Body of pancreas (tissue), 4 donors: ENCODE measurements at places on chromosomes 7 and 10.

DNA sequence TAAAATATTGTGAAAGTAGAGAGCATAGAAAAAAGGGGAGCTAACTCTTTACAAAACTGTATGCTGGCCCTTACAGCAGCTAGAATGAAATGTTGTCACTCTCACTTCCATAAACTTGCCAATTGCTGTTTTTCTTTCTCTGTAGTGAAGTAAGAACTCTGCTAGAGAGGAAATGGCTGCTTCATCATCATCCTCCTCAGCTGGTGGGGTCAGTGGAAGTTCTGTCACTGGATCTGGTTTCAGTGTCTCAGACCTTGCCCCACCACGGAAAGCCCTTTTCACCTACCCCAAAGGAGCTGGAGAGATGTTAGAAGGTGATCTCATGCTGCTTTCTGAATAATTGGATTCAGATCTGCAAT, 7.6 kb upstream of the ASCC1 start:
- H3K4me1 ChIP-seq = peaks cover 80% of the 10 kb centered on the region
- peak overlapping the region; percentile 50 for H3K27ac ChIP-seq
- no peak for DNase-seq
- peaks cover 6% of the 10 kb centered on the region for H3K36me3 ChIP-seq
- H3K27me3 ChIP-seq = no peaks in the 10 kb centered on the region
- H3K4me3 ChIP-seq = no peak overlapping the region

GRCh38 chr7:127154101-127154500, 98.6 kb downstream of the GRM8 start:
- no peaks in the 10 kb centered on the region for H3K4me1 ChIP-seq
- no peak overlapping the region for H3K4me3 ChIP-seq
- no peaks in the 10 kb centered on the region for H3K27me3 ChIP-seq
- DNase-seq = no peak

DNA sequence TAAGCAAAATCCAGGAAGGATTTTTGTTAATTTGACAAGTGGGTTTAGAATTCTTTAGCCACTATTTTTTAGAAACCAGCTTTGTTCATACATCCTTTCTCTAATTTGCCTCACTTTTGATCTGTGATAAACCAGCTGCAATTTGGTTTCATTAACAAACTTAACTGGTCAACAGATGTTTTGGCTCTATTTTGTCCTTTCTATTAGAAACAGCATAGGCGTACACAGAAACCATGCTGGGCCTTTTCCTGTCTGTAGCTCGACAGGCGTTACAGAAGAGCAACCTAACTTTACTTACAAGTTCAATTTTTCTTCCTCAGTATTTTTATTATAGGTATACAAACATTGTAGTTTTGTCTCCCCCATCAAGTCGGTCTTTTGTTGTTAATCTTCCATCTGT, 28.2 kb downstream of the KAT6B start:
- peaks cover 53% of the 10 kb centered on the region for H3K4me1 ChIP-seq
- H3K27ac ChIP-seq = peak overlapping the region; percentile 65
- H3K36me3 ChIP-seq = no peaks in the 10 kb centered on the region
- H3K27me3 ChIP-seq = no peaks in the 10 kb centered on the region
- no peak overlapping the region for H3K4me3 ChIP-seq

- no peaks in the 10 kb centered on the region for H3K36me3 ChIP-seq
- no peak overlapping the region for H3K27ac ChIP-seq
- DNase-seq = no peak
- no peaks in the 10 kb centered on the region for H3K27me3 ChIP-seq
- H3K4me3 ChIP-seq = no peak overlapping the region
Measured at GRCh38 chr7:158386355-158386618, 201.3 kb downstream of the PTPRN2 start.

DNA sequence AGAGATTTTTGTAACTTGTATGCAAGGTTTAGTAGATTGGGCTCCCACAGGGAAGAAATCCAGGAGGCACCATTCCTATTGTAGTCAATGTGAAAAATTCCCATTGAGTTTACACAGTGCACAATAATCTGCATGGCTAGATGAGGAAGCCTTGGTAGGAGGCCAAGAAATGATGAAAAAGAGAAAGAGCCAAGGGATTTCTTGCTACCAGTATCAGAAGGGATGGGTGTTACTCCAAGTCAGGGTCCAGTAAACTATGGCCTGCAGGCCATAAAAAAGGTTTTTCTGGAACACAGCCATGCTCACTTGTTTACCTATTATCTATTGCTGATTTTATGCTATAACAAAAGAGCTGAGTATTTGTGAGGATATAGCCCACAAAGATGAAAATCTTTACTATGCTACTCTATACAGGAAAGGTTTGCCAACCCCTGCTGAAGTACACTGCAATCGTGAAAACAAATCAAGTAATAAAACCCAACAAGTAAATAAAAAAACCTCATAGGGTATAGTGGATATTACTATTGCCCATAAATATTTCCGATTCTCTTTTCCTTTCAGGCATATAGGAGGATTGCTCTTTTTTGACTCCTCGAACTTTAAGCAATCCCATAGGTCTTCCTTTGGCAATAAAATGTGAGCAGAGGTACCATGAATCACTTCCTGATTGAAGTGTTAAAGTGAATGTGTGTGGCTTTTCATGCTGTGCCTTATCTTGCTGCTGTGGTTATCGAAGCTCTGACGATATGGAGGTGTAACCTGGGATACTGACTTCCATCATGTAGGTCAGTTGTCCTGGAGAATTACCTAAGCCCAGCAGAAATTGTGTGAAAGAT, 256.3 kb upstream of the MAGI2 start:
- no peak for DNase-seq
- no peaks in the 10 kb centered on the region for H3K36me3 ChIP-seq
- no peak overlapping the region for H3K27ac ChIP-seq
- no peaks in the 10 kb centered on the region for H3K27me3 ChIP-seq
- H3K4me3 ChIP-seq = no peak overlapping the region

DNA sequence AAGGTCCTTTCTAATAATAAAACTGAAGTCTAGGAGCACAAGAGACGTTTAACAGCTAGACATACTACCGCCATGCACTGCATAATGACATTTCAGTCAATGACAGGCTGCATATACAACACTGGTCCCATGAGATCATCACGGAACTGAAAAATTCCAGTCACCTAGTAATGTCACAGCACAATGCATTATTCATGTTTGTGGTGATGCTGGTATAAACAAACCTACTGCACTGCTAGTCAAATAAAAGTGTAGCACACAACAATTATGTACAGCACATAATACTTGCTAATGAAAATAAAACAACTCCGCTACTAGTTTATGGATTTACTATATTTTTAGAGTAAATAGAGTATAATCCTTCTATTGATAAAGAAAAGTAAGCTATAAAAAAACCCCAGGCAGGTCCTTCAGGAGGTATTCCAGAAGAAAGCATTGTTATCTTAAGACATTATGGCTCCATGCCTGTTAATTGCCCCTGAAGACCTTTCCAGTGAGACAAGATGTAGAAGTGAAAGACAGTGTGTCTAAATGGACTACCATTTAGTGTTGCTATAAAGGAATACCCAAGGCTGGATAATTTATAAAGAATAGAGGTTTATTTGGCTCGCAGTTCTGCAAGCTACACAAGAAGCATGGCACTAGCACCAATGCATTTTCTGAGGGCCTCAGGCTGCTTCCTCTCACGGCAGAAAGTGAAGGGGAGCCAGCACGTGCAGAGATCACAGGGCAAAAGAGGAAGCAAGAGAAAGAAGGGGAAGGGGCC, 47.1 kb downstream of the HIBADH start:
- H3K36me3 ChIP-seq = no peaks in the 10 kb centered on the region
- H3K27me3 ChIP-seq = no peaks in the 10 kb centered on the region
- H3K27ac ChIP-seq = no peak overlapping the region
- H3K4me3 ChIP-seq = no peak overlapping the region
- DNase-seq = no peak

DNA sequence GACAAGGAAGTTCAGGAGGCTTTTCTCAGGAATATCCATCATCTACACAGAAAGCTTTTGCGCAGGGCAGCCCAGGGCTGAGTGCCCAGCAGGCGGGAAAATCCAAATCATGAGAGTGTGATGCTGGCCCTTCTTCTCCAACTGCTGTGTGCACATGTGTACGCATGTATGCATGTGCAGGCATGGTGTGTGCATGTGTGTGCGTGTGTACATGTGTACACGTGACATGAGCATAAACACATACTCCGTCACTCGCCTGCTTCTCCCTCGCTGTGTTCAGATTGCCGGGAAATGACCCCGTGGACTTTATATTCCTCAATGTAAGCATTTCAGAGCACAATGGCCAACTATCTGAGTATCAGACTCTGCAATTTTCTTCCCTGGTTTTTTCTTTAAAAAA, 85.1 kb downstream of the PRPF18 start:
- no peak overlapping the region for H3K27ac ChIP-seq
- no peaks in the 10 kb centered on the region for H3K27me3 ChIP-seq
- peaks cover 11% of the 10 kb centered on the region for H3K4me1 ChIP-seq
- no peak for DNase-seq
- H3K36me3 ChIP-seq = no peaks in the 10 kb centered on the region
- H3K4me3 ChIP-seq = no peak overlapping the region

- peak overlapping the region; percentile 20 for H3K27ac ChIP-seq
- H3K27me3 ChIP-seq = no peaks in the 10 kb centered on the region
- no peak for DNase-seq
Measured at GRCh38 chr7:137935884-137936508, 65.9 kb downstream of the CREB3L2 start.

- H3K36me3 ChIP-seq = no peaks in the 10 kb centered on the region
- no peaks in the 10 kb centered on the region for H3K27me3 ChIP-seq
- no peak for DNase-seq
- H3K27ac ChIP-seq = no peak overlapping the region
Measured at GRCh38 chr10:636016-636730, 53.3 kb downstream of the DIP2C start.

GRCh38 chr10:102358712-102359382, 36.7 kb upstream of the NFKB2 start:
- H3K27ac ChIP-seq = no peak overlapping the region
- no peaks in the 10 kb centered on the region for H3K4me1 ChIP-seq
- H3K36me3 ChIP-seq = peaks cover 15% of the 10 kb centered on the region
- DNase-seq = no peak
- H3K27me3 ChIP-seq = no peaks in the 10 kb centered on the region
- no peak overlapping the region for H3K4me3 ChIP-seq

GRCh38 chr7:32660936-32661335, 165.6 kb downstream of the AVL9 start:
- no peaks in the 10 kb centered on the region for H3K36me3 ChIP-seq
- H3K27me3 ChIP-seq = no peaks in the 10 kb centered on the region
- H3K4me1 ChIP-seq = peaks cover 6% of the 10 kb centered on the region
- H3K4me3 ChIP-seq = no peak overlapping the region
- H3K27ac ChIP-seq = no peak overlapping the region

GRCh38 chr10:13808556-13809391, 222.0 kb downstream of the PRPF18 start:
- no peak overlapping the region for H3K27ac ChIP-seq
- peaks cover 5% of the 10 kb centered on the region for H3K4me1 ChIP-seq
- H3K27me3 ChIP-seq = no peaks in the 10 kb centered on the region
- H3K36me3 ChIP-seq = no peaks in the 10 kb centered on the region

GRCh38 chr7:94584113-94584512, 71.8 kb downstream of the SGCE start:
- no peak overlapping the region for H3K4me3 ChIP-seq
- H3K4me1 ChIP-seq = peaks cover 18% of the 10 kb centered on the region
- H3K27ac ChIP-seq = peak overlapping the region; percentile 32

DNA sequence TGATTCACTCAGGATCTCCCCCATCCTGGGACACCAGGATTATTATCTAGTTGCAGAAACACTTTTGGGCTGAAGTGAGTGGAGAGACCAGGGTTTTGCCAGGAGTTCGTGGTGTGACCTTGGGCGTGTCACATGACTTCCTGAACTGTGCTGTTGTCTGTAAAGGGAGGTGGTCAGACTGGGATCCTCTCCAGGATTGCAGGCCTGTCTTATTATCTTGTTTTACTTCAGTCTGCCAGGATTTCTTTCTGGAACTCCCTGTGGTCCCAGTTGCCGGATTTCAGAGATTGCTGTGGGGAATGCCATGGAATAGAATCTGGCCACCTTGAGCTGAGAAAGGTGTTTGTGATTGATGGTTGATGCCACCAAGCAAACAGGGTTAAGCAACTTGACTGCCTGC, 35.8 kb downstream of the CRCP start:
- H3K27me3 ChIP-seq = no peaks in the 10 kb centered on the region
- H3K27ac ChIP-seq = peak overlapping the region; percentile 34
- peaks cover 6% of the 10 kb centered on the region for H3K36me3 ChIP-seq
- DNase-seq = peak; percentile 65

DNA sequence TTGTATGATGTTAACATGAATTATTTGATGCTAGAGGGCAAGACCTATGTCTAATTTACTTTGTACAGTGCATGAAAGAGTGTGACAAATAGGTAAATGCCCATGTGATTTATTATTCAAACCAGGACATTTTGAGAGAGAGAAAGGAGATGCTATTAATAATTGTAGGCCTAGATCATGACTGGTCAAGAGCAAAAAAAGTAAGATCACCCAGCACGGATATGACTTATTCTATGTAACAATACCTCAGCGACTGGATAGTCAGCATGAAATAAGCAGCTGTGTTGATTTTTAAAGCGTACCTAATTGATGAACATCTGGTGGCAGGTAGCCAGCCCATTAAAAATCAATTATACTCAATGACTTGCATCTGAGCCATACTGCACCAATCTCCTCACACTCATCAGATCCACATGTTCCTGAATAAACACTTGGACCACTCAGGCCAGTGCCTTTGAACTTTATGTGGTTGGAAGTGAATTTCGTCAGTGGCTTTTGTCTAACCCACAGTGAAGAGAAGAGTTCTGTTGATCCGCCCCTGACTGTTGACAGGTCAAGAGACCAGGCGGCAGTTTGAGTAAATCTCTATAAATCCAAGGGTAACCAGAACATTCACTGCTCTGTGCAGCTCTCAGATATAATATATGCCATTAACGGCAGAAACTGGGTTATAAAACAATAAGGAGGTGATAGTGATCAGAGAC, 435.3 kb downstream of the MDFIC start:
- no peaks in the 10 kb centered on the region for H3K27me3 ChIP-seq
- no peak for DNase-seq
- no peaks in the 10 kb centered on the region for H3K36me3 ChIP-seq
- H3K4me3 ChIP-seq = no peak overlapping the region
- no peak overlapping the region for H3K27ac ChIP-seq

GRCh38 chr10:73405556-73405955, 8.3 kb downstream of the ANXA7 start:
- peaks cover 24% of the 10 kb centered on the region for H3K4me1 ChIP-seq
- no peak overlapping the region for H3K4me3 ChIP-seq
- no peaks in the 10 kb centered on the region for H3K36me3 ChIP-seq
- DNase-seq = no peak

GRCh38 chr7:15925608-15926007, 239.1 kb upstream of the MEOX2 start:
- no peaks in the 10 kb centered on the region for H3K27me3 ChIP-seq
- no peaks in the 10 kb centered on the region for H3K4me1 ChIP-seq
- H3K27ac ChIP-seq = no peak overlapping the region
- DNase-seq = no peak
- H3K36me3 ChIP-seq = no peaks in the 10 kb centered on the region
- no peak overlapping the region for H3K4me3 ChIP-seq

GRCh38 chr10:12902135-12902572, 99.4 kb downstream of the CCDC3 start:
- no peaks in the 10 kb centered on the region for H3K36me3 ChIP-seq
- DNase-seq = peak; percentile 72
- H3K27me3 ChIP-seq = no peaks in the 10 kb centered on the region
- H3K4me3 ChIP-seq = no peak overlapping the region
- no peak overlapping the region for H3K27ac ChIP-seq
